Stimulated activated CD4-positive, alpha-beta T cell treated with anti-CD3 and anti-CD28 coated beads, TNF-alpha, amount 100 ng/mL, for 48 hours (primary cell): ENCODE measurements at places on chromosomes 3 and 15.

DNA sequence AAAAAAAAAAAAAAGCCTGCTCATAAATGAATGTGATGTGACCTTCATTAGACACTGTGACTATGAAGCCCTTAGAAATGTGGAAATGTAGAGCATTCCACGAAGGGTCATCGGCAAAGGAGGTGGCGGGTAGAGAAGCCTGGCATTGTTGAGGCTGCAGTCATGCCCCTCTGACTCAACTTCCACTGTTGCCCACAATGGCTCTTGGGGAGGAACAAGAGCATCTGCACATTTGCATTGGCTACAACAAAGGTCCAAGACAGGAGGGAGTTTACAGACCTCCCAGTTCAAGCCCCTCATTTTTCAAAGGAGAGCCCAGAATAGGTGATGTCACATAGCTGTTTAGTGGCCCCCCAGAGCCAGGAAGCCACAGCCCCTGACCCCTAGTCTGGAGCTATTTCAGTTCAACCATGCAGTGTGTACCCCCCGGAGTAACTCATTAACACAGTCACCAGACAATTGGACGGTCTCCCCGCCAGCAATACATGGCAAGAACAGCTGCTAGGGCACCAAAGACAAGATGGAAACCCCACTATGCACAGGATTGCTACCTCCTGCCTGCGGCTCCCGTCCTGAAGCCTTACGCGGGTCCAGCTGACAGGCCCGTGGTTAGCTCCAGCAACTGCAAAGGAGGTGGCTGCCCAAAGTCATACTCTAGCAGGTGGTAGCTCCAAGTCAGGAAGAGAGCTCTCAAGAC, 56.2 kb downstream of the SH3BP5 start:
- DNase-seq = no peak

DNA sequence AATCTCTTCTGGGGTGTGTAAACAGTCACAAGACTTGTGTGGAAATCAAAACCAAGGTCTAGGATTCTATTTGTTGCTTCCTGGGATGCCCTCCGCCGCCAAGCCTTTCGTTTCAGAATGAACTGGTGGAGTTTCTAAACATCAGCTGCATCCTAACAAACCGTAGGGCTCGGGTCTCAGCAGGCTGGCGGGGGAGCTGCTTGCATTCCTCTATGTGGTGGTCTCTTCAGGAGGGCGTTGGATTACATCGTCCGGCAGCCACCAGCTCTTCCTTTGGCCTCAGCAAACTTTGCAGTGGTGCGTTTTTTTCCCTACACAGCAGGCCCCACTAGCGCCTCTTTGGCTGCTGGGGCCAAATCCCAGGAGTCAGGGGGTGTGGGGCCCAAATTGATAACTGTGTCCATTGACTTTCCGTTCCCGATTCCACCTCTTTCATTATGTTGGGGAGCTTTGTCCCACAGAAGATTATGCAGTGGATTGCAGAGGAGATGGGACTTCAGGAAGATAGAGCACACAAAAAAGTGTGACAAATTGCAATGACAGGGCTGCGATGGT, 390.0 kb upstream of the NR2F2 start:
- no peak for DNase-seq

- no peak for DNase-seq
Observed at GRCh38 chr3:145005427-145005826, 1033.8 kb downstream of the DIPK2A start.

GRCh38 chr15:31050953-31051352, 50.6 kb downstream of the TRPM1 start:
- no peak for DNase-seq

DNA sequence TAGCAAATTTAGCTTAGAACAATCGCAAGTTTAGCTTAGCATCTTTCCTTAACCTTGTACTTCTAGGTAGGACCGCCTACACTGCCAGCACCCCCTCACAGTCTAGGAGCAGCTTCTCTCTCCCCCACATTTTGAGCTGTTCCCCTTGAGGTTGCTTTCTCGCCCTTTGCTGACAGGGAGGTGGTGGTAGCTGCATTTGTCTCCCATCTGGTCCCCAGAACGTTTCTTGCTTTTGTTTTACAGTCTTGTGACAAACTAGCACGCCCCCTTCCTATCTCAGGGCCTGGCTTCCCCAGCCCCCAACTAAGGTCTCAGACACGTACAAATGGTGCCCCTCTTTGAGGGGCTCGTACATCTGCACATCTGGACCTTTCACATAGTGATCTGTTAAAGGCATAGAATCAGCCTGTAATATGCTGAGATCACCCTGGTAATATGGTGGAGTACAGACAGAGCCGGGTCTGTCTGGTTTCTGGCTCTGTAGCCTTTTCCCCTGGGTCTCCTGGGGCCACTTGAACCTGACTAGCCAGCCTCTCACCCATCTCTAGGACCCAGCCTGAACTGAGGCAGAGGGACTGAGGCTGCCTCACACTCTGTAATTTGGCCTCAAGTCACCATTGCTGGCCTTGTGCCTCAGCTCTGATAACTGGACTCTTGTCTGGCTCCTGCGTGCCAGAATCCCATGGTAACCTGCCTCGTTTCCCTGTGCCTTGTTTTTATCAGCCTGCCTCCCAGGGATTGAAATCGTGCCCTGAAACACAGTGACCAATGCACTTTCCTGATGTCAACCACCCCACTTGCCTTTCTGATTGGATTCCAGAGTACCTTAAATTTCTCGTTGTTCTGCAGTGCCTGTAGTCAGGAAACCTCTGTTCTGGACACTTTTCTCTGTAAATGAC, 27.7 kb downstream of the CRTC3 start:
- DNase-seq = no peak

- DNase-seq = peak; percentile 85
Observed at GRCh38 chr3:11236588-11237461, 35.4 kb upstream of the ATG7 start.

GRCh38 chr3:77179762-77180161, 139.9 kb downstream of the ROBO2 start:
- DNase-seq = no peak

DNA sequence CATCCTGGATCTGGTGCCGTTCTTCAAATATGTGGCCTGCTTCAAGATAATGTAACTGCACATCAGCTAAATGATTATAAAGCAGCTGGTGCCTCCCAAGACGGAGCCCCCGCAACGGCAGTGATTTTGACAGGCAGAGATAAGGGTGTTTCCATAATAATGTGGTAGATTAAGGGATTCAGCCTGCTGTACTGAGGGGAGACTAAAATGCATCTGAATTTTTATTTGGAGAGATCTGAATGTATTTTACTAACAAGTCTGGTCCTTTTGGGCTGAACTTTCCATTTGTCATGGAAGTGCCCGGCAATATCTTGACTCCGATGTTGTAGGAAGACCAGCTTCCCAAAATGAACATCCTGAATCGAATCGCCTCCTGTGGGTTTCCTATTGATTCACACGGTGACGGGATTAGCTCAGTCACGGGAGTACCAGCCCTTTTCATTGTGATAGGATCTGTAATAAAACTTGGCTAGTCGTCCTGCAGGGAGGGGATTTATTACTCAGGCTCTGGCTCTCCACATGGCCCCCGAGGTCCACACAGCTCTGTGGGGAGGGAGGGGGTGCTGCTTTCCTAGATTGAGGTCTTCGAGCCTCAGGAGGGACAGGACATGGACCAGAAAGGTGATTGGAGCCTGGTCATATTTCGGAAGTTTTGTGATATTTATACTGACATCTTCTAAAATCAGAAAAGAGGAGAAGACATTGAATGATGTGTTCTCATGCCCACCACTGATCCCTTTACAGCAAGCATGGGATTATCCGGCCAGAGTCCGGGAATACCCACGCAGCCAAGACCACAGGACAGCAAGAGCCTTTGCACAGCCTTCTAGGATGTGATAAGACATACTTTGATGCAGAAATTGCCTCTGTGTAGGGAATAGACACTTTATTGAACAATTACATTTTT, 2.5 kb upstream of the PCSK6 start:
- no peak for DNase-seq

- DNase-seq = no peak
Observed at GRCh38 chr3:35954413-35954812, 315.1 kb downstream of the ARPP21 start.

GRCh38 chr3:150439657-150440056, 31.6 kb downstream of the TSC22D2 start:
- no peak for DNase-seq

- DNase-seq = no peak
Observed at GRCh38 chr3:45603226-45603625, 8.7 kb downstream of the LIMD1 start.

DNA sequence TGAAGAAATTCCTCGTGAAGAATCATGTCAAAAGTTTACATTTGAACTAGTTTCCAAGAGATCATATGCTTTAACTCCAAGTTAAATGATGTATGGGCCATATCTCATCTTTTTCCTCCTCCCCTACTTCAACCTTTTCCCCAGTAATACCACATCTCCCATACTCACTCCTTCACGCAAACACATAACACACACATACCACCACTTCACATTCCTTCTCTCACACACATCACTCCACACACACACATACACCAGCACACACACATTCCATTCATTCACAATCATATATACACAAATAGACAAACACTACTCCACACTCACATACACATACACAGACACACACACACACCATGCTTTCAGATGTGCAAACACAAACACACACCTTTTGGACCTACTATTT, 769.0 kb upstream of the NR2F2 start:
- DNase-seq = no peak

DNA sequence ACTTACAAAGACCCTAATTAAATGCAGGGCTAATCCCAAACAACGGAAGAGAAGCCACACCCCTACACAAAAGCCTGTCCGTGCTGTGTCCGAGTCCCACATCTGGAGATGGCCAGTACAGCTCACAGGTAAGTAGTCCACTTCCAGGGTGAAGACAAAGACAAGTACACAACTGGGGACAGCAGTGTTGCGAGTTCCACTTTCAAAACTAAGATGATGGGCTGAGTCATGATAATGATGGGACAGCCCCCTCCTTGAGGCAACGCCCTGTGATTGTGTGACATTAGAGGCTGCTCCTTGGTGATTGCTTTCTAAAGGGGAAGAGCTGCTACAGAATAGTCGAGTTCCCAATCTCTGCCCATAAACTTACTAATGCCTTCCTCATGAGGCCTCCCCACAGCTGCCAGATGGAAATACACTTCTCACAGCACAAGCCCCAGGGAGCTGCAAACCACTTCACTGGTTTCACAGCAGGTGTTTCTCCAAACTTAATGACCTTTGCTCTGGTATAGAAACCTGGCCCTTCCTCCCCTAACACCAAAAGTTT, 27.6 kb downstream of the RFT1 start:
- peak; percentile 40 for DNase-seq

DNA sequence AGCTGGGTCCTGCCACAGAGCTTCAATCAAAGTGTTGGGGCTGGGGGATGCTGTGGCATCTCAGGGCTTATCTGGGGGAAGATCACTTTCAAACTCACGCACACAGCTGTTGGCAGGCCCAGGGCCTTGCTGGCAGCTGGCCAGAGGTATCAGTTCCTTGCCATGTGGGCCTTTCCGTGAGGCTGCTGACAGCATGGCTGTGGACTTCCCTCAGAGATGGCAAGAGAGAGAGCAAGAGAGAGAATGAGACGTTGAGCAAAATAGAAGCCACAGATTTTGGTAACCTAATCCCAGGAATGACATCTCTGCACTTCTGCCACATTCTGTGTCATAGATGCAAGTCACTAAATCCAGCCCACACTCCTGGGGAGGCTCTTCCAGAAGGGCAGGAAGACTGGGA, 91.0 kb downstream of the TPRG1 start:
- DNase-seq = no peak

DNA sequence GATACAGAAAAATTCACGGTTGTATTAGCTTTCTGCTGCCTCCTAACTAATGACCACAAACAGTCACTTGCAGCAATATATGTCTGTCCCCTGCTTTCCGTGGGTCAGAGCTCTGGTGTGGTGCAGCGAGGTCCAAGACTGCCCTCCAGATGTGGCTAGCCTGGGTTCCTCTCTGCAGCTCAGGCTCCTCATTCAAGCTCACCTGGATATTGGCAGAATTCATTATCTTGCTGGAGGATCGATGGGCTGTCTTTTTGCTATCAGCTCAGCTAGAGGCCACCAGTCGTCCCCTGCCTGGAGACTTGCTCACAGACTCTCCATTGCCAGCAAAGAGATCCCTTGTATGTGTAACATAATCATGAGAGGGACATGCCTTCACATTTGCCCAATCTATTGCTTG, 12.8 kb upstream of the PLXNA1 start:
- no peak for DNase-seq

- no peak for DNase-seq
Observed at GRCh38 chr3:57691411-57692132, 1.3 kb downstream of the DENND6A start.

- DNase-seq = no peak
Observed at GRCh38 chr15:78425643-78426042, 12.4 kb upstream of the IREB2 start.

DNA sequence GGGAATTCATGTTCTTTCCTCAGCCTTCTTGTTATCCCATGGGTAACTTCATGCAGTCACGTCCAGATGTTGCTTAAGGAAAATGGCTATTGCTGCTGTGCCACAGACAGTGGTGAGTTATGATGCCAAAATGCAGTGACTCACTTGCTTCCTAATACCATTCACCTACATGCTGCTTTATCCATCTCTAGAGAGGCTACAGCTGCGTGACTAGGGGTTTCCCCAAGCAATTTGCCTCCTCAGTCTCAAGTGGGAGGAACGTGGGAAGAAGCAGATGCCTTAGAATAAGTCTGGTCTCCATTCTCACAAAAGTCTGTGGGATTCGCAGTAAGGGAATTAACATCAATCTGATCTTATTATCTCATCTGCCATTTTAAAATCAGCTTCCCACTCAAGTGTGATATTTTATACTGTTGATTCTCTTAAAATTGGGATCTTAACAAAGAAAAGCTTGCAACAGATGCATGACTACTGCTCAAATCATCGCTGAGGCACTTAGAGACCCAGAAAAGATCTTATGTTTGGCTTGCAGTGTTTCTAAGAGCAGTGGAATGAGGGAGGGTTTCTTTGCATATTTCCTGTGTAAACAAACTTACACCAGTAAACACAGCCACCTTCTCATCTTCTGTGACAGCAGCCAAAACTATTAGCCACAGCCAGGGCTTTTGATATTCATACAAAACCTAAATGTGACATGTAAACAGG, 62.0 kb upstream of the ACP3 start:
- DNase-seq = no peak

GRCh38 chr3:177421481-177421785, 224.2 kb upstream of the TBL1XR1 start:
- no peak for DNase-seq

DNA sequence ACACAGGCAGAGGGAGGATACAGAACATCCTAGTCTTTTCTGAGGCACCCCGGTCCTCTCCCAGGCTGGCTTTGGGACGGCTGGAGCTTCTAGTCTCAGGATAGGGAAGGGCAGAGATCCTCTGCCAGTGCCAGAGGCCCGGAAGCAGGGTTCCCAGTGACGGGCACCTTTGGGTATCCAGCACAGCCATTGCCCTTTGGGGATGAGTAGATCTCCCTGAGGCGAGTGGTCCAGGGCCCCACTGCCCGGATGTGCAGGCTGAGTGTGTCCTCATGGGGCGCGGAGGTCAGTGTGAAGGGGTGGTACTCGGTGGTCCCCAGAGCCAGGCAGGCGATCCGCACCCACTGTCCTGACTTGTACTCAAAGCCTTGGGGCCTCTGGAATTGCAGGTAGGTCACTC, 18.3 kb downstream of the DUOX2 start:
- no peak for DNase-seq

- peak; percentile 4 for DNase-seq
Observed at GRCh38 chr3:121431726-121432517, 113.9 kb downstream of the POLQ start.
